T-helper 17 cell (primary cell): ENCODE measurements at places on chromosomes 7 and 10.

DNA sequence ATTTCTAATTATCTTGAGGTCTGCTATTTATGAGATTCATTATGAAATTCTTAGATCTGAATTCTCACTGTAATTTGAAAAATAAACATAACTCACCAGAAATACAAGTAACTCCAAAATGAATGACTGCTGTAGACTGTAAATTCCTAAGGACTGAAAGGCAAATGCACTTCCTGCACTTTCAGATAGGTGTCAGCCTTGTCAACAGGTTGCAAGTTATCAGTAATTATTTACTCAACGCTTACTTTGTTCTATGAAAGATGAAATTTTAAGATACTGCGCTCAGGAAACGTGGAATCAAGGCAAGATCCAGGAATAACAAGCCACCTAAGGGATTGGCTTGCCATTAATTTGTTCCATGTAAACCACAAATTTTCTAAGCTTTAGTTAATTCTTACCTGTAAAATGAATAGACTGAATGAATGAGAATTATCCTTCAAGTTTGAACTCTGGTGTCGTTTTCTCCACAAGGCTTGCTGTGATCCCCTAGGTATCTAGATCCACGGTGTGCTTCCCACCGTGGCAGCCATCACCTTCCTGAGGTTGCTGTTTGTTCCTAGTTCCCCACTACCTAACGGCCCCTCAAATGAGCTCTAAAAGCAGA, 12.6 kb downstream of the DHX32 start:
- no peak for DNase-seq

DNA sequence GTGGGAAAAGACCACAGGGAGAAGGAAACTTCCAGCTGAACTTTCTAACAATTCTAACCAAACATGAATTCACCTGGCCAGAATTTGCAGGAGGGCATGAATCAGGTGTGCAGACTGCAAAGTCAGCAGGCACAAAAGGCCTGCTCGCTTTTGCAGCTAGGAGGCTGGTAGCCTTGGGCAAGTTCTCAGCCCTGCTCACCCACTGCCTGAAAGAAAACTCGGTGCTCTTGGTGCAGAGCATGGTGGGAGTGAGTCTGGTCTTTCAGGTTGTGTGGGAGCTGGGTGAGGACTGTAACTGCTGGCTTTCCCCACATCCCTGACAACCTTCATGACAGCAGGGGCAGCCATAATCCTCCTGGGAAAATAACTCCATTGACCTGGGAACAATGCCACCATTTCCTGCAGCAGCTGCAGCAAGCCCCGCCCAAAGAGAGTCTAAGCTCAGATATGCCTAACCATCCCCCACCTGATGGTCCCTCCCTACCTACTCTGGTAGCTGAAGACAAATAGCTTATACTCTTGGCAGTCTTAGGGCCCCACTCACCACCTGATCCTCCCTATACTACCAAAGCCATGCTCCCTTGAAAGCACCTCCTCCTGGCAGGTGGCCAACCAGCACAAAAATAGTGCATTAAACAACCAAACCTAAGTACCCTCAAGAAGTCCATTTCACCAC, 31.6 kb downstream of the ZNF117 start:
- DNase-seq = no peak

DNA sequence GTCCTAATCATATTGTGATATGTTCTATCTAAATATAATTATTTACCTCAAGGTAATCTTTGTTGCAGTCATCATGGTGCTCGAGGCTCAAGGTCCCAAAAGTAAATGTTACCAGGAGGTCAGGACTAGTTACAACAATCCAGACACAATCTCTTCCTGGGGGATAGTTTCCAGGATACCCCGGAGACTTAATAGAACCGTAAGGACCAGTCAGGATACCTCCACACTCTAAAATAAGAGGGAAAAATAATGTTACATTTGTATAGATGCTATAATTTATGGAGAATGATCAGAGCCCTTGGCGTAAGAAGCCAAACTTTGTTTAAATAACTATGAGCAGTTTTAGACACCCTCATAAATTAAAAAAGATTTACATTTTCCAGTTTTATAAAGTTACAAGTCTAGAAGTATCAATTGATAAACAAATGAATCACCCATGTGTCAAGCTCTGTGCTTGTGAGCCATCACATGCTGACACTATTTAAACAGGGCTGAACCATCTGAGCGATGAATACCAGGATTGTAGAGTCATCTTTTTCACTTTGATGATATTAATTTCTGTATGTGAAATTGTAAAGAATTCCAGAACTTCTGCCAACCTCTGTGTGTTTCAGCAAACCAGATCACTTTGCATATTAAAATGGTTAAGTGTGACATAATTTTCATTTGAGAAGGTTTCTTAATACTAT, 41.3 kb downstream of the CUBN start:
- DNase-seq = no peak

GRCh38 chr7:2644220-2644561, 12.4 kb downstream of the TTYH3 start:
- DNase-seq = no peak

GRCh38 chr10:95395947-95396449, 105.2 kb upstream of the PDLIM1 start:
- no peak for DNase-seq

GRCh38 chr10:132787495-132788179, 1.7 kb upstream of the NKX6-2 start:
- no peak for DNase-seq

DNA sequence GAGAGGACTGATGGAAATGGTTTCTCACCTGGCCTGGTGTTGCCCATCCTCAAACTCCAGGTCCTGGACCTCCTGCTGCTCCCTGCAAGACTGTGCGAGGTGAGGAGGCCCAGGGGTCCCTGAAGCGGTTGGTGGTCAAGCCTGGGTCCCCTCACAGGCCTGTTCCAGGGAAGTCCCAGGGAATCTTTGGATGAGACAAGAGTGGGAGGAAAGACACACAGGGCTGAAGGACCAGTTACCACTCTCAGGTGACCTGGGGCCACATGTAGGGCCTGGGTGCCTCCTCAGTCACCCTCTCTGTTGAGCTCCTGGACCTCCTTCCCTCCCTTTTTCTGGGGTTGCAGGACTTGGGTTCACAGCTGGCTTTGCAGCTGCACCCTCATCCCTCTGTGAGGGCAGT, 42.6 kb upstream of the CXCL12 start:
- no peak for DNase-seq

DNA sequence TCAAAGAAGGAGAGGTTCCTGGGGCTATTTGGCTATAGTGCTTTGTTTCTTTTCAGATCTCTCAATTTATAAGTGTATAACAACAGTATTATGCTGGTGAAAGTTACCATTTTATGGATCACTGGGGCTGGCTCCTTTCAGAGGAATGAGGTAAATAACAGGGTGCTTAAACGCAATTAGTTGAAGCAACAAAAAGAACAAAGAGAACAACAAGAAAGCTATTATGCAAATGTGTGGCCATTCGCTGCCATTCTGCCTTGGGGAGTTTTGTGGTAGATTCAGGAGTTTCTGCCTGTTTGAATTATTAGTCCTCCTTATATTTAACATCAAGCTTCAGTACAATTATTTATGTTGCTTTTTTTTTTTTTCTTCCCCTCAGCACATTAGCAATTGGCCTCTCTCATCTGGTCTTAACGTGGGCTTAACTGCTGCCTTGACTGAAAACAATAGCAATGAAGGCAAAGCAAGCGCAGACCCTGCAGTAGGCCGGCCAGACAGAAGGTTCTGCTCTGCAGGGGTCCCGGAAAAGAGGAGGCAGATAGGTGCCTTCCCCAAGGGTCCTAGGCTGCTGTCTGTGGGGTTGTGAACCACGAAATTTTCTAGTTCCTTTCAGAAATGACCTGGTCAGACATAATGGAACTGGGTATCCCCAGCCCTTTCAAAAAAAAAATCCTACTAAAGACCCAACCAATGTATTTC, 339.9 kb upstream of the PODXL start:
- no peak for DNase-seq

GRCh38 chr7:2978408-2978807, 65.3 kb downstream of the CARD11 start:
- peak; percentile 46 for DNase-seq

DNA sequence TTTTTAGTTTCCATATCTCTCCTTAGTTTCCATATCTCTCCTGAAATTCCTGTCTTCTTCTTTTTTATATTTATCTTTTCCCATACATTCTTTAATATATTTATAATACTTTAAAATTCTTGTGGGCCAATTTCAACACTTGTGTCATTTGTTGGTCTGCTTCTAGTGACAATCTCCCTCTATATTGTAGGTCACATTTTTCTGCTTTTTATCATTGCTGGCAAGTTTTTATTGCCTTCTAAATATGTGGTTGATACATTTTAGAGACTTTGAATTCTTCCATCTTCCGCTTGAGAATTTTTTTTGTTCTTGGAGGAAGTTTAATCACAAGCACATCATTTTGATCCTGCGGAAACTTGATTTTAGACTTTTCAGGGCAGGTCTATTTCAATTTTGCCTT, 26.0 kb upstream of the OPN4 start:
- DNase-seq = no peak

DNA sequence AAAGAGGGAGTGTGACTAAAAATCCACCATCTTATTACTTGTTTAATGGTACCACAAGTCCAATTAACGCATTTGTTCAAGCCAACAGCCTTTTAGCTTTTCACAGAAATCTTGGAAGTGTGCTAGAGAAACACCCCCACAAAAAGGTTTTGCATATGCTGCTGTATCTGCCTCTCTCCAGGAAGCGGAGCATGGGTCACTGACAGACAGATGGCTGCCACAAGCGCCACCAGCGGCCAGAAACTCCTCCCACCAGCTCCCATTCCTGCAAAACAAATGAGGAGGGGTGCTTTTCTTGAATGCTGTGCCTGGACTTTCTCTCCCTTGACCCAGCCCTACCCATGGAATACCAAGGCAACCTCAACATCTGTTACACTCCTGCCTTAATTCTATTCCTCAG, 176.3 kb upstream of the LRGUK start:
- DNase-seq = no peak

GRCh38 chr7:145009876-145010275, 174.0 kb upstream of the TPK1 start:
- DNase-seq = no peak

GRCh38 chr10:3828404-3829155, 43.6 kb upstream of the KLF6 start:
- DNase-seq = no peak
